ENCODE measurements at places on chromosomes 13 and 19. TPM values are rescaled to one million over a fixed set of nuclear protein-coding genes. Genes with fewer than 3 reads are reported as not detected.

GRCh38 chr13:62875118-62875640 is 1459.5 kb upstream of the PCDH20 start:
- DNase-seq = no peak
- H3K36me3 ChIP-seq = no peaks in the 10 kb centered on the region
- H3K4me1 ChIP-seq = no peaks in the 10 kb centered on the region
- H3K4me3 ChIP-seq = no peak overlapping the region
- H3K27me3 ChIP-seq = no peaks in the 10 kb centered on the region

Gene TPRX1
- not detected for polyA plus RNA-seq

GRCh38 chr13:47126432-47126831 is 229.6 kb upstream of the HTR2A start:
- no peak for DNase-seq
- no peaks in the 10 kb centered on the region for H3K27me3 ChIP-seq
- H3K27ac ChIP-seq = no peak overlapping the region
- H3K4me1 ChIP-seq = no peaks in the 10 kb centered on the region
- no peak overlapping the region for H3K4me3 ChIP-seq

Gene ZNF625
- 0.47 TPM for polyA plus RNA-seq

DNA sequence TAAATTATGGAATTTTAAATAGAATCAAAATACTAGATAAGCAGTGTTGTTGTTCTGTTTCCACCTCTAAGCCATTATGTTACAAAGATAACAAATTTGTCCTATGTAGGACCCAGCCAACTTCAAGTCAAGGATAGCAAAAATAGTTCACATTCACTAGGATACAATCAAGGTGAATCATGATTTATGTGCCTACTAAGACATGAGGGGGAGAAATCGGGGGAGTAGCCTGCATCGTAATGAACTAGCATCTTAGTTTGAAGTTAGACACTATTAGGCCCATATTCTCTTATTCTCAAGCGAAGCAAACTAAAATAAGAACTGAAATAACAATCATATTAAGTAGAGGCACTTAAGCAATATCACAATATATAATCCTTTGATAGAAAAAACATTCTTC is 779.4 kb upstream of the PCDH9 start:
- DNase-seq = no peak
- H3K4me3 ChIP-seq = no peak overlapping the region
- no peaks in the 10 kb centered on the region for H3K27me3 ChIP-seq

Gene SHISA7
- not detected for polyA plus RNA-seq

GRCh38 chr19:44943801-44944249 is 1.8 kb downstream of the APOC4 start:
- no peaks in the 10 kb centered on the region for H3K27me3 ChIP-seq
- peak; percentile 37 for DNase-seq
- no peak overlapping the region for H3K27ac ChIP-seq
- H3K36me3 ChIP-seq = no peaks in the 10 kb centered on the region
- H3K4me3 ChIP-seq = no peak overlapping the region
- H3K4me1 ChIP-seq = peaks cover 8% of the 10 kb centered on the region

GRCh38 chr13:114288157-114288591 is 6.8 kb downstream of the UPF3A start:
- DNase-seq = no peak
- peaks cover 17% of the 10 kb centered on the region for H3K4me1 ChIP-seq
- no peak overlapping the region for H3K4me3 ChIP-seq
- H3K27me3 ChIP-seq = no peaks in the 10 kb centered on the region
- peaks cover 38% of the 10 kb centered on the region for H3K36me3 ChIP-seq
- H3K27ac ChIP-seq = peak overlapping the region; percentile 44

DNA sequence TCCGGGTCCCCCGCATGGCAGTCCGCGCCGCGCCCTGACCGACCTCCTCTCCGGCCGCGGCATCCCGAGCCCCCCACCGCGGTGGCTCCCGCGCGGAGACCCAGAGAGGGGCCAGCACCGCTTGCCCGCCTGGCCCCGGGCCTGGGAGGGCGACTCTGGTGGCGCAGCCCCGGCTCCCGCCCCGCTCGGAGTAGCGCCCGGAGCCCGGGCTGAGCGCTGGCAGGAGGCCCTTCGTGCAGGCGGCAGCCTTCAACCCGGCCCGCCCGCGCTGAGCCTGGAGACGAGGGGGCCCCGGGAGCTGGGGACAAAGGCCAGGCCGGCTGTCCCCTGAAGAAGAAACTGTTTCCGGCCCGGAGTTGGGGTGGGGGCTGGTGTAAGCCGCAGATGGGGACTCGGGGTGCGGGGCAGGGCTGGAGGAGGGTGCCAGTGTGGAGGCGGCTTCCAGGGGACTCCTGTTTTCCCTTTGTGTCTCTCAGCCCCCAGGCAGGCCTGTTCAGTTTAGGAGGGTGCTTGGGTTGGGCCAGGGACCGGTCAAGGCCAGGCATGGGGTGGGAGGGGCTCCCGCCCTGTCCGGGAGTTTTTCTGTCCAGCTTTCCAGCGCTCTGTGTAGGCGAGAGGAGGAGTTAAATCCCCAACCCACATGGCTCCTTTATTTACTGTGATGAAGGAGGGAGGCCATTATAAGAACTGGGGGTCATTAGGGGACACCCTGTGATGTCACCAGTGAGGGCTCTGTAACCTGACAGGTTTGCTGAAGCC is 935 bp downstream of the LRP3 start:
- peaks cover 61% of the 10 kb centered on the region for H3K27me3 ChIP-seq
- no peaks in the 10 kb centered on the region for H3K4me1 ChIP-seq
- no peak for DNase-seq
- no peak overlapping the region for H3K27ac ChIP-seq

DNA sequence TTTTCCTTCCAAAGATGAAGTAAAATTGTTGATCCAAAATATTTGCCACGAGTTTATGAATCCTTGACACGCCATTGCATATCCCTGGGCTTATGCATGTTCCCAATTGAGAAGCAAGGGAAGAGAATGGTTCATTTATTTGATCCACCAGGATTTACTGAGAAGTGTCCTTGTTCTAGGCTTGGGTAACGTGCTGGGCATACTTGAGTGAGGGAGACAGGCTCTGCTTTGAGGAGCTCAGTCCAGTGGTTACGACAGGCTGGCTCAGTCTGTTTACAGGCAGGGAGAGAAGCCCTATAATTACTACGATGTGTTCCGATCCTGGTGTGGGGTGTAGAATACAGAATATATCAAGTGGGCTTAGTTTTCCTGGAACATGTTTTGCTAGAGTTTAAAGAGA is 6.3 kb upstream of the PNMA8C start:
- no peak overlapping the region for H3K4me3 ChIP-seq
- H3K27me3 ChIP-seq = peaks cover 28% of the 10 kb centered on the region
- H3K4me1 ChIP-seq = no peaks in the 10 kb centered on the region
- no peak for DNase-seq

- H3K4me1 ChIP-seq = peaks cover 5% of the 10 kb centered on the region
- DNase-seq = no peak
- H3K4me3 ChIP-seq = no peak overlapping the region
- H3K36me3 ChIP-seq = no peaks in the 10 kb centered on the region
Observed at GRCh38 chr19:54905421-54905802, 536 bp upstream of the NCR1 start.

Gene FBXO17
- polyA plus RNA-seq = not detected

GRCh38 chr13:49498206-49498605 is 2.5 kb downstream of the PHF11 start:
- no peaks in the 10 kb centered on the region for H3K27me3 ChIP-seq
- no peak for DNase-seq
- peak overlapping the region; percentile 94 for H3K4me3 ChIP-seq
- H3K27ac ChIP-seq = no peak overlapping the region
- no peaks in the 10 kb centered on the region for H3K36me3 ChIP-seq

DNA sequence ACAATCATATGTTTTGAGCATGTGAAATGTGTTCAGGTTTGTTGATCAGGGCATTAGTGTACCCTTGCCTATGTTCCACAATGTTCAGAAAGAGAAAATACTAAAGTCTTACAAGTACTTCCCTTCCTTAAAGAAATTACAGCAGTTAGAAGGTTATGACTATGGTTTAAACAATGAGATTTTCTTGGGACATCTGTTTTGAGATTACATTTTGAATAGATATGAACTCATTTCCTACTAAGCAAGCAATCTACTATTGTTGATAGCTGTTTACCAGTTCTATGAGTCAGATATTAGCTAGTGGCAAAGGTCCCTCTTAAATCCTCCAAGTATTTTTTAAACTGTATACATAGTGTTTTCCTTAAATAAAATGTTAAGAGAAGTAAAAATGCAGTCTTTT is 241.3 kb downstream of the DACH1 start:
- no peaks in the 10 kb centered on the region for H3K36me3 ChIP-seq
- no peak overlapping the region for H3K4me3 ChIP-seq
- no peak for DNase-seq
- no peak overlapping the region for H3K27ac ChIP-seq

Gene ZNF177
- polyA plus RNA-seq = 1.6 TPM

DNA sequence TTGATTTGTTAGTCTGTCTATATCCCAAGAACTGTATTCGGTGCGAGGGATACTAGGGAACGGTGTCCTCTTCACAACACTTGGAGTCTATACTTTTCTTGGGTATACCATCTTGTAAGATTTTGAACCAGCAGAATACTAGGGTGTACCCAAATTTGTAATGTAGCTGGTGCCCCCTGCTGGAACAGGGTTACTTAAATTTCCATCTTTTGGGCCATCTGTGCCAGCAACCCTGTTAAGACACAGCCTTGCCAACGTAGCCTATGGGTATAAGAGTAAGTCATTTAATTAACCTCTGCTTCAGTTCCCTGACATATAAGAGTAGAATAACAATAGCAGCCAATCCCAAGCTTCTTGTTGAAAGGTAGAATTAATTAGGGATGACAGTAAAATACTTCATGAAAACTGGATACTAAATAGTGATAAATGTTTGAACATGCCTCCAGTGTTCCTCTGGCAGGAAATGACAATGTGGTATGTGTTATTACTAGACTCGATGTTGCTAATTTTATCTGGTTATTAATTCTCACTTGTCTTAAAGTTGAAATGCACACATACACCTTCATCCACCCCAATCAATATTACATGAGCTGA is 607.6 kb downstream of the FGF9 start:
- H3K36me3 ChIP-seq = no peaks in the 10 kb centered on the region
- H3K27ac ChIP-seq = no peak overlapping the region
- DNase-seq = peak; percentile 49
- H3K27me3 ChIP-seq = no peaks in the 10 kb centered on the region
- no peak overlapping the region for H3K4me3 ChIP-seq

- H3K27me3 ChIP-seq = peaks cover 21% of the 10 kb centered on the region
- H3K27ac ChIP-seq = no peak overlapping the region
- H3K36me3 ChIP-seq = no peaks in the 10 kb centered on the region
- H3K4me1 ChIP-seq = no peaks in the 10 kb centered on the region
- no peak for DNase-seq
Observed at GRCh38 chr19:19232261-19232721, 20.5 kb downstream of the NCAN start.

DNA sequence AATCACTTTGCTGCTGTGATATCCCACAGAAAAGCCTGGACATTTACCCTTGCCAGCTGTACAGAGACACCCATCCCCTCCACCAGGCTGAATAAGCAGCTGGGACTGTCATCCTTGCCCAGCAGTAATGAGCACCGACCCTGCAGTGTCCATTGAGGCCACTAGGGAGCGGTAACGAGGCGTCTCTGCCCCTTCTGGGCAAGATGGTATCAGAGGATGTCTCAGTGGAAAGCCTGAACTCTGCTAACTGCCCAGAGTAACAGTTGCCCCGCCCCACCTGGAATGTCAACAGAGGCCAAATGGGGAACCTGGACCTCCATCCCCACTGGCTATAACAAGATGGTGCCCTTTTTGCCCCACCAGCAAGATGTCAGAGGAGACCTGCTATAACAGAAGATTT is 22.8 kb upstream of the CEACAM20 start:
- peaks cover 33% of the 10 kb centered on the region for H3K27me3 ChIP-seq
- no peak overlapping the region for H3K27ac ChIP-seq
- no peaks in the 10 kb centered on the region for H3K36me3 ChIP-seq
- no peak for DNase-seq
- no peak overlapping the region for H3K4me3 ChIP-seq
- H3K4me1 ChIP-seq = no peaks in the 10 kb centered on the region

GRCh38 chr19:48249502-48250014 is 6.2 kb downstream of the CARD8 start:
- no peaks in the 10 kb centered on the region for H3K27me3 ChIP-seq
- peak overlapping the region; percentile 93 for H3K27ac ChIP-seq
- H3K36me3 ChIP-seq = peaks cover 10% of the 10 kb centered on the region

DNA sequence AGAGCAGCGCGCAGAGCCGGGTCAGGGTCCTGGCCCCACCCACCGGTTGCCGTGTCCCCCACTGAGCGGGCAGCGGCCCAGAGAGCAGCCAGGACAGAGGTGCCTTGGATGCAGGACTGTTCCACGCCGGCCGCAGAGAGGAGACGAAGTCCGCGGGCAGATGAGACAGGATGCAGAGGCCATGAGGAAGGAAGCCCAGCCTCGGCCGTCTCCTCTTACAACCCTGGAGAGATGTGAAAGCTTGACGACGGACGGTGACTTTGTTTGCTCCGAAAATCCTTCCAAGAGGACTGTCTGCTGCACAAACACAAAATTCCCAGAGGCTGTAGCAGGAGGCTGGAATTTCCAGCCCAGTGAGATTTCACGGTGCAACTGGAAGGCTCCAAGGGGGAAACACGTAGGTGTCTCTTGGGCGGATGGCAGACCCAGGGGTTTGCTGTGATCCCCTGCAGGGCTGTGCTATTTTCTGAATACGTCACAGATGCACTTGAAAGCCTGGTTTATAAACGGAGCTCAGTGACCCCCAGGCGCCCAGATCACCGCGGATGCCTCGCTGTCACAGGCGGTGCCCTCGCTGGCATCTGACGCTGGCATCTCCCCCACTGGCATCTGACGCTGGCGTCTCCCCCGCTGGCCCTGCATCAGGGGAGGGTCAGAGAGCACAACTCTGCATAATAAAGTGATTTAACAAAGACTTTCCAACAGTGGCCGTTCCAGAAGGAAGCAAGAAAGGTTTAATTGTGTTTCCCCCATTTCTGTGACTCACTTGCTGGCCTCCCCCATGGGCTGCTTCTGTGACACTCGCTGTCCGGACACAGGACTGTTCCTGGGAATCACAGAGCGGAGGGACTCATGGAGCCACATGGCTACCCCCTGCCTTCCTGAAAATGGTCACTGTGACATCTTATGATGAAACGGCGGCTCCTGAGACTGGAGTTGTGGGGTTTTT is 62.0 kb upstream of the C13orf46 start:
- DNase-seq = no peak
- no peak overlapping the region for H3K4me3 ChIP-seq
- H3K27me3 ChIP-seq = no peaks in the 10 kb centered on the region
- peaks cover 17% of the 10 kb centered on the region for H3K36me3 ChIP-seq
- peaks cover 19% of the 10 kb centered on the region for H3K4me1 ChIP-seq

Gene CPB2
- polyA plus RNA-seq = not detected

- H3K4me1 ChIP-seq = no peaks in the 10 kb centered on the region
- H3K36me3 ChIP-seq = no peaks in the 10 kb centered on the region
- H3K27ac ChIP-seq = no peak overlapping the region
- no peak for DNase-seq
- no peaks in the 10 kb centered on the region for H3K27me3 ChIP-seq
Observed at GRCh38 chr13:105047676-105048295, 1487.7 kb downstream of the EFNB2 start.

- H3K27me3 ChIP-seq = no peaks in the 10 kb centered on the region
- no peak overlapping the region for H3K27ac ChIP-seq
- H3K4me1 ChIP-seq = no peaks in the 10 kb centered on the region
- H3K4me3 ChIP-seq = no peak overlapping the region
- no peaks in the 10 kb centered on the region for H3K36me3 ChIP-seq
Observed at GRCh38 chr13:85386424-85386823, 412.8 kb downstream of the SLITRK6 start.

Gene CTXN1
- not detected for polyA plus RNA-seq
